ENCODE measurements at places on chromosomes 5 and 9. TPM values are rescaled to one million over a fixed set of nuclear protein-coding genes. Genes with fewer than 3 reads are reported as not detected.

Gene CMYA5
- under 0.01 TPM for total RNA-seq

Gene CTSL
- total RNA-seq, result 242 TPM

Gene SHISAL2B
- total RNA-seq, result not detected

Gene CERCAM
- 19.5 TPM for total RNA-seq

Gene LOX
- 18.3 TPM for total RNA-seq

Gene MAN2A1
- total RNA-seq, result 41.3 TPM

Gene NR2F1-AS1
- total RNA-seq, result 7.9 TPM

Gene PCDHA12
- total RNA-seq, result not detected

Gene NACC2
- total RNA-seq, result 26.1 TPM

Gene UBAP2
- 17.7 TPM for total RNA-seq

Gene KIF12
- 0.80 TPM for total RNA-seq

Gene KCNV2
- total RNA-seq, result not detected

Gene TLR4
- 147 TPM for total RNA-seq
